Mesothelial cell of epicardium (in vitro differentiated cells): ENCODE measurements at places on chromosomes 3 and 15. TPM values are rescaled to one million over a fixed set of nuclear protein-coding genes. Genes with fewer than 3 reads are reported as not detected.

- no peaks in the 10 kb centered on the region for H3K4me1 ChIP-seq
- H3K27ac ChIP-seq, result no peak overlapping the region
- H3K27me3 ChIP-seq, result no peaks in the 10 kb centered on the region
- no peak overlapping the region for H3K4me3 ChIP-seq
- no peak for DNase-seq
- H3K36me3 ChIP-seq, result peaks cover 12% of the 10 kb centered on the region
Measured at GRCh38 chr15:40549894-40550293, 14.9 kb downstream of the CCDC32 start.

DNA sequence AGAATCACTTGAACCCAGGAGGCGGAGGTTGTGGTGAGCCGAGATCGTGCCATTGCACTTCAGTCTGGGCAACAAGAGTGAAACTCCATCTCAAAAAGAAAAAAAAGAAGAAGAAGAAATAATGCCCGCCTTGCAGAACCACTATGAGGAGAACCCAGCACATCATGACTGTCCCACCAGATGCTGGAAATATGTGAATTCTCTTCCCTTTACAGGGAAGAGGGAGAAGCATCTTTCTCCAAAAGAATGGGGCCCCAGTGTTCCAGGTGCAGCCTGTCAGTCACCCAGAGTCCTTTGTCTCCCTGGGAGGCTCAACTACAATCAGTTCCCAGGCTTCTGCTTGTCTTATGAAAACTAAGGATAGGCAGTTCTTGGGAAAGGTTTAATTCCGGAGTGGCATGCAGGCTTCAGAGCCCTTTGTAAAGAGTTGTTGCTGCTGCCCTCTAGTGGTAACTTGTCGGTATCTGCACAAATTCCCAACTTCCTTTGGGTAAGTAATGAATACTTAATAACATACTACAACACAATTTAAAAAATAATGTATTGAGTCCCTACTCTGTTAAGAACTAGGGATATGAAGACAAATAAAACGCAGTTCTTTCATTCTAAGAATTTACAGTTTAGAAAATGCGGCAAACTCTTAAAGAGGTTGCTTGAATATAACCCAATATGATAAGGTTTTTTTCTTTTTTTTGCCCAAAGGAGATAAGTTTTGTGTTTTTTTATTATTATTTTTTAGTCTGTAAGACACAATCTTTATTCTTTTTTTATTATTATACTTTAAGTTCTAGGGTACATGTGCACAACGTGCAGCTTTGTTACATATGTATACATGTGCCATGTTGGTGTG, 18.6 kb upstream of the TICRR start:
- H3K4me3 ChIP-seq, result no peak overlapping the region
- H3K36me3 ChIP-seq, result no peaks in the 10 kb centered on the region
- H3K27ac ChIP-seq, result no peak overlapping the region

The TM6SF1 gene
- not detected in 3 replicates for total RNA-seq

DNA sequence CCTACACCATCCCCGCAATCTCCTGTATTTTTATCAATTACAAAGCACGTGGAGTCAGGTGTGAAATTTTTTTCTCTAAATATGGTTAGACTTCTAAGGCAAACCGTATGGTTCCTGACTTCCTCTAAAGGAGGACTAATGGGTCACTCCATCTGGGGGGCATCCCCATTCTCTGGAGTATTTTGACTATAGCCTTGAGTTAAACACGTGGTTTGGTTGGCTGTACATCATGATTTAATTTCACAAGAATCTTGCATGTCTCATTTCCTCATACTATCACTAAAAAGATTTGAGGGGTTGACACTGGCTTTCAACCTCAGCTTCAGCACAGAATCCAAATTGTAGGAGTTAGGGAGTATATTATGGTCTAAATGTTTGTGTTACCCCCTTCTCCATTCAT, 25.3 kb upstream of the ZNF770 start:
- H3K27me3 ChIP-seq, result no peaks in the 10 kb centered on the region
- DNase-seq, result no peak
- peaks cover 11% of the 10 kb centered on the region for H3K4me1 ChIP-seq
- H3K27ac ChIP-seq, result no peak overlapping the region
- H3K36me3 ChIP-seq, result no peaks in the 10 kb centered on the region

The LRRC2 gene
- total RNA-seq, result 0.87 to 1.7 TPM (median 0.97 TPM) in 3 replicates

- peak overlapping the region; percentile 69 for H3K27ac ChIP-seq
- peaks cover 8% of the 10 kb centered on the region for H3K4me1 ChIP-seq
- H3K4me3 ChIP-seq, result no peak overlapping the region
- no peak for DNase-seq
- no peaks in the 10 kb centered on the region for H3K27me3 ChIP-seq
- H3K36me3 ChIP-seq, result no peaks in the 10 kb centered on the region
Measured at GRCh38 chr3:157311633-157312375, 124.8 kb upstream of the PTX3 start.

The GP9 gene
- total RNA-seq, result not detected in 3 replicates

The LIPC gene
- total RNA-seq, result not detected in 3 replicates

DNA sequence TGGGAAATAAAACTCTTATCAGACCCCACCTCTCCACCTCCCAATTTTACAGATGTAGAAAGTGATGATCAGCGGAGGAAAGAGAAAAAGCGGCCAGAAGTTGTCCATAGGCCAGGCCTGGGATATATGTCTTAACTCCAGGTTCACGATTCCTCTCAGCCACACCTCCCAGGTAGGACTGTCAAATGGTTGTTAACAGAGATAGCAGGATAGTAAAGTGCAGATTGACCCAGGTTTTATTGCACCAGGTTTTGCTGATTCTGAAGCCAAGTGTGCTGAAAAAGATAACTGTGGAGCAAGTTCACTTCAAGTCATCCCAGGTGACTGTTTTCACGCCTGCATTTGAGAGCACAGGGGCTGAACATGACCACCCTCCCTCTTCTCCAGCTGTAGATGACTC, 36.1 kb downstream of the LSM3 start:
- peaks cover 21% of the 10 kb centered on the region for H3K4me1 ChIP-seq
- no peak for DNase-seq
- peaks cover under 1% of the 10 kb centered on the region for H3K36me3 ChIP-seq
- H3K4me3 ChIP-seq, result no peak overlapping the region
